ENCODE measurements at places on chromosomes 5 and 9.

DNA sequence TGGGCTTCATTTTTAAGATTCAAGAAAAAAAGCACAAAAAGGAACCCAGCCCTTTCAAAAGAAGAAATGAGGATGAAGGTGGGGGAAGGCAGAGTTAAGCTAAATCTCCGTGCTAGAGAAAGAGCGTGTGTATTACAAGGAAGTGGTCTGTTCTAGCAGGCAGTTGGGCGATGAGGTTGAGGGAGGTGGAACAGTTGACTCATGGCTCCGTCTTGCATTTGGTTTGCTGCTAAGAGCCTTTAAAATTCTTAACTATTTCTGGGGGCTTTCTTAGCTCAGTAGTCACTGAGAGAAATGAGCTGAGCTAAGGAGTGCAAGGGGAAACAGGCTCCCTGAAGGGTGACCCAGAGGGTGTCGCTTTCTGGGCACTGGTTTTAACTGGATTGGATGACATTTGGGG is 117.4 kb downstream of the GCNT1 start:
- peak; percentile 74 for DNase-seq

- no peak for DNase-seq
Measured at GRCh38 chr5:176360894-176361436, 599 bp downstream of the KIAA1191 start.

GRCh38 chr9:715743-716400 is 125.6 kb upstream of the DMRT1 start:
- no peak for DNase-seq

DNA sequence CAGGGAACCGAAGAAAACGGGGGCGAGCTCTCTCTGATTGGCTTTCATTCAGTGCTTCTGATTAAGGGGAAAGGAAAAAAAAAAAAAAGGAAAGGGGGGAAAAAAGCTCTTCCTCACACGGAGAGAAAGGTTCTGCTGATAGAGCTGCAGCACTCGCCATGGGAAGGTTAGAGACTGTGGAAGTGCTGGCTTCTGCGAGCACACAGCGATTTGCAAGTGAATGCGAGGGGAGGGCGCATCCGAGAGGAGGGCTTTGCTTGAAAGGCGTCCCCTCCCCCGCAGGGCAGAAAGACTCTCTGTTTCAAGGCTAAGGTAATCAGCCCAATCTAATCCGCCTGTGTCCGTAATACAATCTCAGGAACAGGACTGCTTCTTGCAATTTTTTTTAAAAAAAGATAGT is at the start of gene CDH10:
TSS of gene CDH10 (minus strand) at position 218 of the 400 bp plus-strand sequence. CDS start 51,488 bp downstream, outside the sequence.
- no peak for DNase-seq

DNA sequence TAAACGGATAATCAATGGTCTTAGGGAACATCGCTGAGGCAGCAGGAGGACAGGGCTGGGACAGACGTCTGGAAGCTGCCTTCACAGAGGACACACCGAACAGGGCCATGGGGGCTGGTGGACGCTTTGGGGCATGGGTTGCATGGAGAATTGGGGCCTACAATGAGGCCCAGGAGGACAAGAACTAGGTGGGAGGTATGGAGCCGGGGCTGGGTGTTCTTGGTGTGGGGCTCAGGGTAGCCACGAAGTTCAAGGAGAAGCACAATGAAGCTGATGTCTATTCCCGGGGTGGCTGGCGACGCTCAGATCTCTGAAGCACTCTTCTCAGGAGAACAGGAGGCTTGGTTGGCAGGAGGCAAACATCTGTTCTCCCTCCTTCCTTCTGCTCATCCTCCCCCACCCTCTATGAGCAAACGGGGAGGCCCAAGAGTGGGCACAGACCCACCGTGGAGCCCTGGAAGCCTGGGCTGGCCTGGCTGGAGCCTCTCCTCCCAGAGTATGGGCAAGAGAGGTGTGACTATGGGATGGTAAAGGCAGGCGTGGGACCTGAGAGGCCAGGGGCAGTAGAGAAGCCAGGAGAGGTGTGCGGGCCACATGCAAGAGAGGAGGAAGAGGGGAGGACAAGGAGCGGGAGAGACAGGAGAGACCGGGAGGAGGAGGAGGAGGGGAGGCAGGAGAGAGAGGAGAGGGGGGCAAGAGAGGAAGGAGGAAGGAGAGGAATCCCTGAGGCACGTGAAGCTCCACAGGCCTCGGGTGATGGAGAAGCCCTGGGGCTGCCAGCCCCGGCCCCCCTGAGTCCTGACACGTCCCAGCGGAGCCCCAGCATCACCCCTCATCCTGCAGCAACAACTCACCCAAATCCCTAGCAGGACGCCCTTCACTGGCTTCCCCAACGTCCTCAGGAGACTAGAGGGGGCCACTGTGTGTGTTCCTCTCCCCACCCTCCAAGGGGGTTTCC is 159.1 kb downstream of the OLFM1 start:
- DNase-seq, result no peak

DNA sequence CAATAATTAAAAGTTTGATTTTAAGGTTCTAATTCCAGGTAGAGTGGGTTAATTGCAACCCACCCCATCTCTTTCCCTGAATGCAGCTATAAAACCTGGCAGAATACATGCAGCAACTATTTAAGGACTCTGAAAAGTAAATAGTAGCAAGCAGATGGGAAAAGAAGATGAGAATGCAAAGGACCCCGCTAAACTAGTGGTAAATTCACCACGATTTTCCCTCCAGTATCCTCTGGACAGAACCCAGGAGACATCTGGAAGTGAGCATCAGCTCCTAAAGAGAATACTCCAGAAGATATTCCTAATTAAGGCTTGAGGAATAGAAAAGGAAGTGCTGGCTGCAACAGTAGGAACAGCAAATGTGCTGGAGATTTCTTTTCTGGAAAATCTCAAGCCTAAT is 170.9 kb downstream of the FRMD3 start:
- no peak for DNase-seq

DNA sequence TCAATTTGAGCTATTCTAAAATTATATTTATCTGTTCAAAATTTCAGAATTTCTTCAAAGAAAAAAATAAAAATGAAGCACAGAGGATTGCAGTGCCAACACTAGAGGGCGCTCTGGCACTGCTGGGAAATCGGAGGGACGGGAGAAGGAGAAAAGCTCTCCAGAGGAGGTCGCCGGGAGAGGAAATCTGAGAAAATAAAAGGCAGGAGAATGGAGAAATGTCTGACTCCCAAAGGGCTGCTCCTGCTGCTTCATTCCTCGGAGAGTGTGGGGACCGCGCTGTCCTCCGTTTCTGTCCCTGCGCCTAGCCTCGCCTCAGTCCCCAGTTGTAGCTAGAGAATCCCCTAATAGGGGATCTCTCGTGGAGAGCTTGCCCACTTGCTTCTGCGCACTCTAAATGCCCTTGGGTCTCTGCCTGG is 40.0 kb upstream of the ARSB start:
- peak; percentile 12 for DNase-seq
